ENCODE measurements at places on chromosomes 13 and 19.

- DNase-seq = no peak
Measured at GRCh38 chr19:10899151-10899653, 27.8 kb downstream of the CARM1 start.

DNA sequence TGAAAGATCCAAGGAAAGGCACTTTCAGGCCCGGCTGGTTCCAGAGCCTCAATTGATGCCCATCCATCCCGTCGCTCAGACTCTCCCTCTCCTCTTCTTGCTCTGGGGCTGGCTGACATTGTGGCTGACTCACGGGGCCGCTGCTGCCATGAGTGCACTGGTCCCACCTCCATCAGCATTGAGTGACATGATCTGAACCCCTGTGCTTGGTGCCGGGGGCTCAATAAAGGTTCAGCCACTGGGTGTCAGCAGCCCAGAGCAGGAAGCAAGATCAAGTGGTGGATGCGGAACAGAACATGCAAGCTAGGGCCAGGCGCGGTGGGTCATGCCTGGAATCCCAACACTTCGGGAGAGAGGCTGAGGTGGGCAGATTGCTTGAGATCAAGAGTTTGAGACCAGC lies 39.5 kb downstream of the COMP start:
- no peak for DNase-seq

- DNase-seq = no peak
Measured at GRCh38 chr13:45683701-45684100, 18.4 kb upstream of the CBY2 start.

DNA sequence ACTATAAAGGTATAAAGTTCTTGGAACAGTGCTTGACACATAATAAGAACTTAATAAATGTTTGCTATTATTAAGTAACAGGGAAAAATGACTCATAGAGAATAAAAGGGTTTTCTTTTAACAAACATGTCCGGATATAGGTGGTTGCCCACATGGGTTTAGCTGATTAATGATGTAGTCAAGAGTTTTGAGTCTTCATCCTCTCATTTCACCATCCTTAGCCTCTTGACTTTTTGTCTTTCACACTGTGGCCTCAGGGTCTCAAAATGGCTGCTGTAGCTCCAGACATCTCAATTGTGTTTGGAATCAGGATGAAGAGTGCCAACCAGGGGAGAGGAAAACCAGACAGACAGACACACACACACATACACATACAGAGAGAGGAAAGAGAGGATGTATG lies 97.9 kb downstream of the HSPH1 start:
- no peak for DNase-seq

DNA sequence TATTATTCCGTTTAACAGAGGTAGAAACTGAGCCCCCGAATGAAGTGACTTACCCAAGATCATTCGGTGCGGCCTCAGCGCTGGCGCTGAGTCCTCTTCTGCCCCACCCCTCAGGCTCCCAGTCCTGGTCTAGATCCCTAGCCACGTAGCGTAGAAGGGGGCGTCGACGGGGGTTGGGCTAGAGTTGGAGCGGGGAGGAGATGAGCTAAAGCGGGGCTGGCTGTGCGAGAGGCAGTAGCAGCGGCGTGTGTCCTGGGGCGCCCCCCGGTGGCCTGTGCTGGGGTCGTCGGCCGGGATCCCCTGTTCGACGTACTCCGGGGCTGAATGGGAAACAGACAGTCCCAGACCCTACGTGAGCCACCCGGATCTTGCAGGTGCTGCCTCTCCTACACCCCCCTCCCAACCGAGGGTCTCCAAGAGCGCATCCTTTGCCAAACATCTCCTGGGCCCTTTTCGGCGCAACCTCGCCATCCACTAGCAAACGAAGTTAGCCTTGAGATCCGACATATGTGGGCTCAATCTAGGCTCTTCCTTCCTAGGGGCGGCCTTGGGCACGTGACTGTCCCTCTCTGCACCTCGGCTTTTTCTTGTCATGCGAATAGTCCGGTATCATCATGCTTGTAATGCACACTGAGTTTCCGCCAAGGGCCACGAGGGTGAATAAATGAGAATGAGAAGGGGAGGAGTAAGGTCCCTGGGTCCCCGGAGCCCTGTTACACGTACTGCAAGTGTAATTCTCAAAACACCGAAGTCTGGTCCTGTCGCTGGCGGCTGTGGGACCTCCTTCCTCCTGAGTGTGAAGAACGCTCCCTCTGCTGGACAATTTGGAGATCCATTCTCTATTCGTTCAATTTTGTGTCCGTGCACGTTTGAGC lies 47.7 kb downstream of the CYP4F22 start:
- peak; percentile 81 for DNase-seq

DNA sequence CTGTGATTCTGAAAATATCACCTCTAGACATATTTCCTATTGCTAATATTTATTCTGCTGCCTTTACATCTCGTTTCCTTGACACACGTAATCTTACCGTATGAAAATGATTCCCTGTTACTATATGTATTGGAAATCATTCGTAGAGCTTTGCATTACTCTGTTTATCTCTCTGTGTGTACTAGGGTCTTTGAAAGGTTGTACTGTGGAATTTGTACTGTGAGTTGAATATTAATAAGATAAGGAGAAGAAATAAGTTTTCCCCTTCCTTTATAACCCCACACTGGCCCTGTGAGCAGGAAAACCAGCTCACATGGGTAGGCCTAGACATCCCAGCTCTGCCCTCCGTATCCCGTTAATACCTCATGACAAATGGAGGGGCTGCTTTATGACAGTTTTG lies 354.9 kb downstream of the KLF5 start:
- no peak for DNase-seq

- no peak for DNase-seq
Measured at GRCh38 chr13:91400063-91400399, 1.6 kb downstream of the GPC5 start.

GRCh38 chr13:25943658-25944057 lies 108.2 kb downstream of the SHISA2 start:
- DNase-seq = peak; percentile 77

GRCh38 chr19:548886-549830 lies 5.3 kb downstream of the GZMM start:
- DNase-seq = no peak

- DNase-seq = no peak
Measured at GRCh38 chr13:104111031-104111430, 1044.8 kb upstream of the SLC10A2 start.

DNA sequence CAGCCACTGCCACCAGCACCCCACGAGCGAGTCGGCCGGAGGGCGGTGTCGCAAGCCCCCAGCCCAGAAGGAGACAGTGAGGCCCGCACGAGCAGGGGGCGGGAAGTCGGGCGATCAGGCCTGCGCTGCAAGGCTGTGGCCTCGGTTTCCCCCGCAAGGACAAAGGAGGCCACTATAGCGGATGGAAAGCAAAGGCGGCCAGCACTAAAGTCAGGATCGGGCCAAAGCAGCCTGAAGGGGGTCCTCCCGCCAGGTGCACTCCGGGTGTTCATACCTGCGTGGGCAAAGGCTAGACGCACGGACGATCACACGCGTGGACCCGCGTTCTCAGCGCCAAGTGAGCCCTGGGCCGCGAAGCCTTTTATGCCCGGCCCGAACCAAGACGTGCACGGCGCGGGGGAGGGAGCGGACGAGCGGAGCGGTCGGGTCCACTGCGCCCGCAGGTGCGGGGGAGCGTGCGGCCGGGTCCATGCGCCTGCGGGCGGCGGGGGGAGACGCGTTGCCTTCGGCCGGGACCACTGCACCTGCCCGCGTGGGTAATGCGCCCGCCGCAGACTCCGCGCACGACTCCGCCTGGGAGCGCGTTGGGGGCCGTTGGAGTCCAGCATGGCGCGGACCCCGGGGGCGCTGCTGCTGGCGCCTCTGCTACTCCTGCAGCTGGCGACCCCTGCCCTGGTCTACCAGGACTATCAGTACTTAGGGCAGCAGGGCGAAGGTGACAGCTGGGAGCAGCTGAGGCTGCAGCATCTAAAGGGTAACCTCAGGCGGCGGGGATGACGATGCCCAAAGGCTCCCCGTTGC lies at the start of the genes PRDX2 and THSD8:
PRDX2 (minus strand) TSS at position 335 of the 801 bp plus-strand sequence. CDS start 539 bp downstream, outside the sequence.
THSD8 (plus strand) TSS at position 604 of the 801 bp plus-strand sequence; CDS start at position 607, 3 bp downstream.
- DNase-seq = peak; percentile 51

- DNase-seq = no peak
Measured at GRCh38 chr19:43725468-43725867, 9.6 kb downstream of the IRGC start.

DNA sequence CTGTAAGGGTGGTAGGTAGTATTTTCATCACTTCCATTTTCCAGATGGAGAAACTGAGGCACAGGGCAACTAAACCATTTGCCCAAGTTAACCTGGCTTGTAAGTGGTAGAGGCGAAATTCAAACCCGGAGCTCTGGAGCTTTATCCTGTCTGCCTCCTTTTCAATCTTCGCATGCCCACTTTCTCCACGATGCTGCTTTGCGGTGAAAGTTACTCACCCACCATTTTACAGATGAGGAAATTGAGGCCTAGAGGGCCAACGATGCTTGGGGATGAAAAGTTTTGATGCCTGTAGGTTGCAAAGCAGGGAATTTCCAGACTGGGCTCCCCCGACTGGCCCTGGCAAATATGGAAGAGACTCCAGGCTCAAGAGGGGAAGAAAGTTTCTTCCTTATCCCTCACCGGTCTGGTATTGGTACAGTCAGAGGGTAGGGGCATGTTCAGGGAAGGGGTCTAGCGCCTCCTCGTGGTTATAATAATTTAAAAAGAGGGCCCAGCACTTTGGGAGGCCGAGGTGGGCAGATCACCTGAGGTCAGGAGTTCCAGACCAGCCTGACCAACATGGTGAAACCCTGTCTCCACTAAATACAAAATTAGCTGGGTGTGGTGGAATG lies 1.9 kb upstream of the SH2D3A start:
- DNase-seq = peak; percentile 25

- no peak for DNase-seq
Measured at GRCh38 chr13:29953542-29953941, 103.1 kb upstream of the UBL3 start.

DNA sequence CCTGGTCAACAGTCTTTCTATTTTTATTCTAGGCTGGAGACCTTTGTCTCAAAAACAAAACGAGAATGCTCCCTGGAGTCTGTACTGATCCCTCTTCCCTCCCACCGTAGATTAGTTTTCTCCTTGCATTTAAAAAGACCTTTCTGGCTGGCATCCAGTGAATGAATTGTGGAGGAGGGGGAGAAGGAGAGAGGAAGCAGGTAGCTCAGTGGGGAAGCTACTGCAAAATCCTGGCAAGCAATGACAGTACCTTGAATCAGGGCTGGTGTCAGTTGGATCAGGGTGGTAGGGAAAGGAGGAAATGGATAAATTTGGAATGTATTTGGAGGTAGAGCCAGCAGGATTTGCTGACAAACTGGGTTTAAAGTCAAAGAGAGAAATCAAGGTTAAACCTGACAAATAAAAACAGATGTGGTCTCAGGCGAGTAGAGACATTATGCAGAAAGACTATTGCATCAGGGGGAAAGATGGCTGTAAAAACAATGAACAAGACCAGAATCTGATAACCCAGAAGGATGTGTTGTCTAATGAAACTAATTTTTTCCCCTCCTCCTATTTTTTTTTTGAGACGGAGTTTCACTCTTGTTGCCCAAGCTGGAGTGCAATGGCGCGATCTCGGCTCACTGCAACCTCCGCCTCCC lies 3.5 kb upstream of the CYP2S1 start:
- DNase-seq = no peak

DNA sequence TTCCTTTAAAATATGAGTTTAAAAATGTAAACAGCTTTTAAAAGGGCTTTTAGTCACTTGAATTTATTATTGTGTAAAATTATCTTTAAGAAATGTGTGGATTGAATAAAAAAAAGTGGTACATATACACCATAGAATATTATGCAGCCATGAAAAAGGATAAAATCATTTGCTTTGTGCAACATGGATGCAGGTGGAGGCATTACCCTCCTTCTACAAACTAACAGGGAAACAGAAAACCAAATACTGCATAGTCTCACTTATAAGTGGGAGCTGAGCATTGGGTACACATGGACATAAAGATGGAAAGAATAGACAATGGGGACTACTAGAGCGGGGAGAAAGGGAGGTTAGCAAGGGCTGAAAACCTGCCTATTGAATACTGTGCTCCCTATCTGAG lies 999.3 kb downstream of the SLITRK5 start:
- DNase-seq = no peak

DNA sequence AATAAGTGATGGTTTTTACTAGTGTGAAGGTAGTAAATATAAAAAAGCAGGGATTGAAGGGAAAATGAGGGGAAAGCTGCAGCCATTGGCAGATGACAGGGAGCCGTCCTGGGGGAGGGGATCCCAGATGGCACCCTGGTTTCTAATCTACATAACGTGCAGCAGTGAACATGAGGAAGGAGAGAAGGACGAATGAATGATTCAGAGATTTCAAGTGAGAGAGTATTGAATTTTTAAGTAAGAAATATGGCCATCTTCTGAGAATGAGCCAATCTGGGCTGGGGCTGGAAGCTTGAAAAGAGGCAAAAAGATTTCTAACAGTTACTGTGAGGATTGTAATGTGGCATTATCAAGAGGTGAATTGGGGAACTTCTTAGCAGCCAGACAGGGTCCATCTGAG lies 414.2 kb downstream of the MYO16 start:
- DNase-seq = no peak

GRCh38 chr13:26062853-26063444 lies 11.1 kb upstream of the SHISA2 start:
- peak; percentile 66 for DNase-seq

- no peak for DNase-seq
Measured at GRCh38 chr19:39124136-39124764, 1.3 kb upstream of the PAK4 start.

Measured in ACHN (cell line).